Frontal cortex (tissue), 4 donors: ENCODE measurements at places on chromosomes 16 and 17.

DNA sequence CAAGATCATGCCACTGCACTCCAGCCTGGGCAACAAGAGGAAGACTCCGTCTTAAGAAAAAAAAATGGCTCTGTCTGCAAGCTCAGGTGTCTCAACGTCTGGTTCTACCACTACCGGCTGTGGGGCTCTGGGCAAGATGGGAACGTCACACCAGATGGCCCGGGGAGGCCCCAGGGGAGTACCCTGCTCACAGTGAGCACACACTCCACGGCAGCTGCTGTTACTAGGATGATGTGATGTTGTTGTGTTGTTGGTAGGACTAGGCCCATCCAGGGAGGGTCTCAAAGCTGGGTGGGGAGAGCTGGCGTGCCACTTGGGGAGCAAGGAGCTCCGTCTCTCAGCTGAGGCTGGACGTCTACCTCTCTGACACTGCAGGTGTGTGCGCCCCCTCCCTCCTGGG is 9.4 kb upstream of the NPTX1 start:
- no peak for DNase-seq

DNA sequence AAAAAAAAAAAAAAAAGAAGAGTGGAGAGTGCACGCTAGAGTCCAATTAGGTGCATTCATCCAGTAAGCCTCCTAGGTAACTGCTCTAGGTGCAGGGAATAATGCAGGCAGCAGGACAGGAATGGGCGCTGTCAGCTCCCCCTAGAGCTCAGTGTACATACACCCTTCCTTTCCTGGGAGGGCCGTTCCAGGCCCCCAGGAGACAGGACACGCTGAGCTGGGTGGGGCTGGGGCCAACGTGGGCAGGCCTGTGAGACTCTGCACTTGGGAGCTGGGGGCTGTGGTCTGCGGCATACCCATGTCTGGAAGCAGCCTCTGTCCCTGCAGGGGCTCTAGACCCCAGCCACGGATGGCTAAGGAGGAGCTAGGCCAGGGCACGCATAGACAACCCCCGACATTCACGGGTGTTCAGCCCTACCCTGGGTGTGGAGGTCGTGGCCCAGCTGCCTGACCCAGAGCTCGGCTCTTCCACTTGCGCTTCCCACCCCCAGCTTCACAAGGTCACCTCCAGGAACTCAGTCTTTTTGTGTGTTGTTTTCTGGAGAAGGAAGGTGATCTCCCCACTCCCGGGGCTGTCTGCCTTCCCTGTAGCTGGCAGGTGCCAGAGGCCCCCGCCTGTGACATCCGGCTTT is 1.0 kb upstream of the ANTKMT start:
- no peak for DNase-seq

- DNase-seq: no peak
Measured at GRCh38 chr17:78588258-78589030, 11.2 kb upstream of the DNAH17 start.

DNA sequence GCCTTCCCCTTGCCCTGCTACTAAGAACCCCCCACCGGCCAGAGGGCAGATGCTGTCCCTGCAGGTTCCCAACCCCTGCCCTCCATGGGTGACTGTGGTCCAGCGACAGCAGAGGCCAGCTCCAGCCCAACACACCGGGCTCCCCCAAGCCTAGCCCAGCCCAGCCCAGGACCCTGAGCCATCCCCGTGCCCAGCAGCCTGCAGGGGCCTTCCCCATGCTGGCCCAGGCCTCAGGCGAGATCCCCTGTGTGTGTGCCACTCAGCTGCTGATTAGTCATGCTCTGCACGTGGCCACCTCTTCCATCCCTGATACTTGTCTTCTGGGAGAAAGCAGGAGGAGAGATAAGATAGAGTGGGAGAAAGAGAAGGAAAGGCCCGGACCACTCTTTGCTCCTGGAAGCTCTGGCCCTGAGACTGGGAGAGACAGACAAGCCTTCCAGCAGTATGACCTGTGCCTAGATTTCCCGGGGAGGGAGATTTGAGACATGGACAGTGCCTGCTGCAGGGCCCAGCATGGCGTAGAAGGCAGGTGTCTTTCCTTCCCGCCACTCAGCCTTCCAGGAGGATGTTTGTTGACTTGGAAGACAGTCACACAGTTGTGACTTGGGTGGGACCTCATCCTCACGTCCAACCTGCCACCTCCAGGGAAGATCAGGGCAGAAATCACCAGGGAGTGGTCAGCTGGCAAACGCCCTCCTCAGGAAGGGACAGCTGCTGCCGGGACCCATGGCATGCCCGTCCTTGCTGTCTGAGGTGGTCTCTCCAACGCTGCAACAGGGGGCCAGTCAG is 41.3 kb upstream of the RASD1 start:
- DNase-seq: no peak

DNA sequence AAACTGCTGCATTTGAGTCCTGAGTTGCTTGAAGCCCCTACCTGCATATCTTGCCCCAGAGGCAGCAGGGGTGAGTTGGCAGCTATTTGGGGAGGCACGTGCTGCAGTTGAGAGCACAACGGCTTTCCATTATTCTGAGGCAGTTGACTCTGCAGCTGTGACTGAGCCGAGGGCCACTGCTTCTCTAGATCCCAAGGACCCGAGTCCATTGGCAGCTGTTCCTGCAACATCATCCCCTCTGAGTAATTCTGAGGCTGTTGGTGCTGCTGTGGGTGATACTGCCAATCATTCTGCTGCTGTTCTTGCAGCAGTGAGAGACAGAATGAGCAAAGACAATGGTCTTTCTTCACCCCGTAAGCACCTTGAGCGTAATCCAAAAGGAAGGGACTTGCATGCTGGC is 12.7 kb downstream of the TERF2IP start:
- no peak for DNase-seq

- no peak for DNase-seq
Measured at GRCh38 chr16:21598206-21598605, 1.2 kb upstream of the METTL9 start.

GRCh38 chr17:82301916-82302567 is 15.4 kb downstream of the CD7 start:
- DNase-seq: no peak

DNA sequence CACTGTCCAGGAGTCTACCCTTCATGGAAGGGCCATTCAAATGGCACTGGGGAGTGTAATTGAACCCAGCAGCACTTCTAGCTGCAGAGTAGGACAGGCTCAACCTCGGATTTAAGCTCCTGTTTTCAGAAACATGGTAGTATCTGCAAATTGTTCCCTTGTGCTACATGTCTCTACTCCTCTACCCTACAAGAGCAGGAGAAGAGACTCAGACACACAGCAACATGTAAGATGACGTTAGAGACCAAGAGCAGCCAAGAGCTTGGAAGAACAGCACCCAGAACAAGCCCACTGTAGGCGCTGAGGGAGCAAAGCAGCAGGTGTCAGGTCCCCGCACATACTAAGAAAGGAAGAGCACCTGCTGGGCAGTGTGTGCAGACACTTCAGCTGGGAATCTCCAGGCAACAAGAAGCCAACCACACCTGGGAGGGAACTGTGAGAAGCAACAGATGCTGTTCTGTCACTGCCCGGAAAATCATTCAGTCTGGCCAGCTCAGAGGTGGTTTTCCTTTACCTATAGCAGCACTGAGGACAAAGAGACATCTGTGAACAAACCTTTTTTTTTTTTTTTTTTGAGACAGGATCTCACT is 35.6 kb upstream of the MNT start:
- DNase-seq: no peak
